NCI-H2081 treated with DMSO at 0.1 percent for 48 hours (cell line): ENCODE measurements at places on chromosomes 7 and 10.

DNA sequence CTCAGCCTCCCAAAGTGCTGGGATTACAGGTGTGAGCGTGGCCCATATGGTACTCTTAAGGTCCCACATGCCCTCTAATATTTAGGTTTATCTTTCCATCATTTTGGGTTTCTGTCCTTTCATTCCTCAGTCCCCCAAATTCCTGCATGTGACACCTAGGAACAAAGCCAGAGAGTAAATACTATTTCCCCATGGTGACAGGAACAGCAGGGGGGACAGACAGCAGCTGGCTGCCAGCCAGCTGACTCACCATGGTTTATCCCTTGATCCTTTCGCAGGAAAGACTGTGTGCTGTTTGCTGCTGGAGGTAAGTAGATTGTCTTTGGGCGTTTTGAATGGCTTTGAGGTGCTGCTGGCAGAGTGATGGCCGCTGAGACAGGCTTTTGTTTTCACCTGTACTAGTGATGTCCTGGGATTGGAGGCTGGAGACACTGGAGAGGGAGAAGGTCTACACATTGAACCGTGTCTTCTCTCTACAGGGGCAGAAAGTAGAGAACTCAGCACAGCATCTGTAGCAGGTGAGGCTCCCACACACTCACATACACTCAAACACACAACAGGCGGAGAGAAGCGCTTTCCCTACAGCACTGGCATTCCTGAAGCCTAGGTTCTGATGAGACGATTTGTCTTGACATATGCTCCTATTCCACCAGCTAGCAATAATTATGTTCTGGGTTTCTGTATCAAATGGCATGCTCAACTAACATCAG lies 83.7 kb upstream of the EFCAB10 start:
- peak; percentile 78 for DNase-seq

DNA sequence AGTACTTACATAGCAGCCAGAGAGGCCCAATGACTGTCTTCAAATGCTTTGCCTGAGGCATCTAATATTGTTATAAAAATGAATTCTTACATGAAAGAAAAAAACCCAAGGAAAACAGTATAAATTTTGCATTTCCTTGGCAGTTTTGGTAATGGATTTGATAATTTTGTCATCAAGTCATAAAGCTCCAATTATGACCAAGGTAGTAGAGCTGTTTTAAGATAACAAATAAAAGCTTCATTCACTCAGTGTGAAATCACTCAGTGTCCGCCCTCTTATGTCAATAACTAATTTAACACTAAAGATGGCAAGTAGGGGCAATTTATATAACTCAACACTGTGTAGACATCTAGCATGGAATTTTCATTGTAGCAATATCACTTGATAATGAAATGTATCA lies 193.9 kb downstream of the ANKRD7 start:
- peak; percentile 17 for DNase-seq

GRCh38 chr7:149455175-149455950 lies 5.5 kb downstream of the ZNF777 start:
- DNase-seq: no peak

GRCh38 chr10:100020886-100021253 lies 11.1 kb upstream of the DNMBP start:
- no peak for DNase-seq

DNA sequence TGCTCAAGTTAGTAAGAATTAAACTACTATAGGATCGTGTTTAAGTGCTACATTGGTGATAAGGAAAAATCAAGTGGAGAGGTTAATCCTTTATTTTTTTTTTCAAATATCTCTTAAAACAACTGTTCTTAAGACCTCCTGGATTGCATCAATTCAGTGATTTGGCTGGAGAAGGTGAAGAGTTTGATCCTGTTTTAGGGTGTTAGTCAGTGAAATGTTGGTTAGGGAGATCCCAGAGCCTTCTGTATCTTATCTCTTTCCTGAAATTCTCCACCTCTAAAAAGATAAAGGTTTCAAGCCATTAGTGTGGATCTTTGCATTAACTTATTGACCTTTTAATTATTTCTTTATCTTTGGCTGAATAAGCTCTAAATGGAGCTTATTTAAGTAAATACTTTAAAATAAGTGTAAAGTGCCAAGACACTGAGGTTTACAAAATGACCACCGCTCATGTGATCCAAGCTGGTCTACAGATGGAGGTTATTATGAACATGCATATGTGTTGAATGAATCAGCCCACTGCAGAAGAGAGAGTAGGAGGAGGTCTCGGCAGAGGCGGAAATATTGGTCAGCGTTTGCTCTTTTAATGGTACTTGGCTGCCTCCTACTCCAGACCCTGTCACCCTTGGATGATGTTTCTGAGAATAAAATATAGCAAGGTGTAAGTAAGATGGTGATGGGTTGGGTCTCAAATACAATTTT lies 51.8 kb upstream of the BMPER start:
- no peak for DNase-seq

GRCh38 chr7:87926581-87927461 lies 7.2 kb upstream of the ADAM22 start:
- DNase-seq: no peak

DNA sequence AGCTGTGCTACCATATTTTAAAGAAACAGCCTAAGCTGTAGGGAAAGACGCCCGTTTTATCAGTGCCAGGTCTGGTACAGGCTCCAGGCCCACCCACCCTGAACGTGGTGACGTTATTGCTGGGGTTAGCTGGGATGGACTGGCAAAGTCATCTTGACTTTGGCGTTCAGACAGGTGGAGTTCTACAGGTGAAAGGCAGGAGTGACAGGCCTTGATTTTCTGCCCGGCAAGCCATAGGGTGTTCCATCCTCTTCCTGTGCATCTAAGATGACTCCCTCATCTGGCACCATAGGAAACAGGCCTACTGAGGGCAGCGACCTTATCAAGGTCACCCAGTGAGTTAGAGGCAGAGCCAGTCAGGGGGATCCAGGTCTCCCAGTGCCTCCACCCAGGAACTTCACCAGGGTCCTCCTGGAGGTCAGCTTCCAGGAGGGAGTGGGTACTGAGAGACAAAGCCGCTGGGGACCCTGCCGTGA lies 41.6 kb downstream of the HK1 start:
- no peak for DNase-seq

DNA sequence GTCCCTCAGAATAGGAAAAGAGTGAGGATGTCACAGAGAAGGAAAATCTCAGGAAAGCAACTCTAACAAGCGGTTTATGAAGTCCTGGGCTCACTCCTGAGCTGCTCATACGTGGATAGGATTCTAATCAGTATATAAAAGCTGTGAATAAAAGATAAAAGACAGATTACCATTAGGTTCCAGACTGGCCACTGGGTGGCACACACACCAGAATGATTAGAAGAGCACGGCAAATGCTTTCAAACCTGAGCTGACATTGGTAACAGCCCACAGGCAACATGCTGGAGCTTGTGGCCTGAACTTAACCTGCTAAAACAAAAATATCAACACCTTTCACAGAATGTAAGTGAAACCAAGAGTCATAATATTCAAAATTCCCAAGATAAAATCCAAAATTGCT lies 370.8 kb downstream of the GRID1 start:
- no peak for DNase-seq

GRCh38 chr7:123633553-123633952 lies 22.1 kb upstream of the LMOD2 start:
- no peak for DNase-seq

DNA sequence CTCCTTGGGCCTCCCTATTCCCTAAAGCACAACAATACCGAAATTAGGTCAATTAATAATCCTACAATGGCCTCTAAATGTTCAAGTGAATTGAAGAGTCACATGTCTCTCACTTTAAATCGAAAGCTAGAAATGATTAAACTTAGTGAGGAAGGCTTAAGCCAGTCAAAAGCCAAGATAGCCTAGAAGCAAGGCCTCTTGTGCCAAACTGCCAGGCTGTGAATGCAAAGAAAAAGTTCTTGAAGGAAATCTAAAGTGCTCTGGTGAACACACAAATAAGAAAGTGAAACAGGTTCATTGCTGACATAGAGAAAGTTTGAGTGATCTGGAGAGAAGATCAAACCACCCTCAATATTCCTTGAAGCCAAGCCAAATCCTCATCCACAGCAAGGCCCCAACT lies 57.2 kb downstream of the SLC29A4 start:
- no peak for DNase-seq

DNA sequence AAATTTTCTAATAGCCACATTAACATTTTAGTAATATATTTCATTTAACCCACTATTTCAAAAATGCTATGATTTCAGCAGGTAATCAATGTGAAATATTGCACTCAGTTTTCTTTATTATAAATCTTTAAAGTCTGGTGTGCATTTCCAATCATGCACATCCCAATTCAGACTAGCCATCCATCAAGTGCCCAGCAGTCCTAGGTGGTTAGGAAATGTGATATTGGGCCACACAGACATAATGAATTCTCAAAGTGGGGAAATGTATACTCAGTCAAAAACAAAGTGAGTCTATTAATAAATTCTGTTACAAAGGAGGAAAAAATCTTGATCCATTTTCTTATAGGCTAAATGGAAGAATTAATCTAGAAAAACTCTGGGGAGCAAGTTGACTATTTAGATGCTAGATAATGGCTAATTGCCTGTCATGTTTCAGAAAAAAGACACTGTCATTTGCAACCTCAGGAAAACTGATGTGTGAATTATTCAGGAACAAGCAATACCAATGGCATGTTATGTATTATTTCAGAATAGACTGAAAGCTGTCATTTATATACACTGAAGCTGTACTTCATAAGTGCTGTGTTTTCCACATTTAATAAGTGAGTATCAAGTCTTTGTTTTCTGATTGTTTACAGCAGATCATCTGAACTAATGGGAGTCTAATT lies 629.1 kb upstream of the ADARB2 start:
- no peak for DNase-seq

GRCh38 chr10:113425541-113425951 lies 127.3 kb upstream of the HABP2 start:
- no peak for DNase-seq

DNA sequence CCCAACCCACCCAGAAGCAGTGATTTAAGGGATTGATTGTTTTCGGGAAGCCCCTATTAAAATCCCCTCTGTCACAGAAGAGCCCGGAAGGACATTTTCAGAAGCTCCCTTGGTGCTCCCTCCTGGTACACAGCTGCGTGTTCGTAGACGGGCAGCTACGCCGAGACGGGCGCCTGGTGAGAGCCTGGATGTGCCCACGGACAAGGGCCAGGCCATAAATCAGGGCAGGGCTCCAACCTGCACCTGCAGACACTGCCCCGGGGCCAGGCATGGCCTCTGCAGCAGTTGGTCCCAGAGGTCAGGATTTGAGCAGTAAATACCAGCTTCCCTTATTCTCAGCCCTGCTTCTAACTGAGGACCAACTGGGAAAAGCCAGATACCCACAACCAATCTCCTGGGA lies 106.8 kb downstream of the PAXIP1 start:
- no peak for DNase-seq

GRCh38 chr7:1897076-1897860 lies 227.2 kb downstream of the ELFN1 start:
- DNase-seq: no peak

GRCh38 chr7:149784251-149784608 lies 10.8 kb upstream of the ZNF467 start:
- DNase-seq: no peak

GRCh38 chr10:76357726-76358415 lies 926.4 kb downstream of the LRMDA start:
- DNase-seq: no peak

- DNase-seq: no peak
Measured at GRCh38 chr7:133253519-133253875, 619 bp downstream of the EXOC4 start.

DNA sequence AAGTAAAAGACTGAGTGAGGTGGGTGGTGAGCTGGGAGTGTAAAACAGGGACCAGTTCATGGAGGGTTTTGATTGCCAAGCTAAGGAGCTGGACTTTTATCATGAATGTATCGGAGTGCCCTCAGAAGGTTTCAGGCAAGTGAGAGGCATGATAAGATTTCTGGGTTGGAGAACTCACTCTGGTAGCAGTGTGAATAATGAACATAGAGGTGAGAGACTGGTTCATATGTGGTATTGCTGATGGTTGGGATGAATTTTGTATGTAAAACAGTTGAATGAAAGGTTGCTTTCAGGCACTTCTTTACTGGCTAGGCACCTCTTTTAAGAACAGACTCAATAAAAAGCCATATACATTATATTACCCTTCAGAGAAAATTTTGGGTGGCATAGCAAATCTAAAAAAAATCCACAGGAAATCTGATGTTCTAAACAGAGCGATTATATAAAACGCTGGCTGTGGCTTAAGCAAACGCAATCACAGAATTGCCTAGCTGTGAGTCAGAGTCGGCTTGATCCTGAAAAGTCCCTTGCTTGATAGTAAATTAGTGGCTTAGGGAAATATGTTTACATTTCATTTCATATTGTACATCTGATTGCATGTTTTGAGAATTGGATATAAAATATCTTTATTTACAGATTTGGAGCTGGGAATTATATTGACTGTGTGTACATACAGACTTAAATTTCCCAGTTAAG lies 92.9 kb upstream of the HDAC9 start:
- peak; percentile 38 for DNase-seq

- no peak for DNase-seq
Measured at GRCh38 chr10:92574548-92575261, 812 bp upstream of the IDE start.

DNA sequence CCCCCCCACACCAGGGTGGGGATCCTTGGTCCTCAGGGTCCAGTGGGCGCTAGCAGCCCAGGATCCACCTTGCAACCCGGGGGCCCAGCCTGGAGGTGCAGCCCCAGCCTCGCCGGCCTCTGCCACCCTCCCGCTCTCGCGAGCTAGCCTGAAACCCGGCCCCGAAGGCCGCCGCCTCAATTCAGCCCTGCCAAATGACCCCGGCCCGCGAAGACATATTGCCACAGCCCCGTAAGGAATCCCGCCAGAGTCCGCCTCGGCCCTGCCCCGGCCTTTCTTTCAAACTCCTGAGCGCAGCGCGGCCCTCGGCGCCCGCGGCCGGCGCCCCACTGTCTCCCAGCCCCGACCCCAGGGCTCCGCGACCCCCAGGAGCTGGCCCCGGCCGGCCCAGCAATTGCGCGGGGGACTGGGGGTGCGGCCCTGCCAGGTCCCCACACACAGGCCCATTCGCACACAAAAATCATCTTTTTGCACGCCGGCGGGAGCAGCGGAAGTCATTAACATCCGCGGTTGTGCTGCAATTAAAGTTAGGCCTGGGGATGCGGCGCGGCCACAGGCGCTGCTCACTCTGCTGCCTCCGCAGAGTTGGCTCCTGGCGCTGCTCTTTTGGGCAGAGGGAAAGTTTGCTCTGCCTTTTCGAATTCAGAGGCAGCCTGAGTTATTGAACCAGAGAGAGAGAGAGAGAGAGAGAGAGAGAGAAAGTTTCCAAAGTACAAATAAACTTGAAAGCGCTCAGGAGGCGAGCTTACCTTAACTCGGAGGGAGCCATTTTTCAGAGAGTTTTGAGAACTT lies 4.0 kb downstream of the HOXA5 start:
- DNase-seq: no peak
